Stimulated activated CD4-positive, alpha-beta T cell treated with anti-CD3 and anti-CD28 coated beads, Interleukin-15, amount 100 ng/mL, for 1 hour (primary cell): ENCODE measurements at places on chromosomes 5 and 9.

DNA sequence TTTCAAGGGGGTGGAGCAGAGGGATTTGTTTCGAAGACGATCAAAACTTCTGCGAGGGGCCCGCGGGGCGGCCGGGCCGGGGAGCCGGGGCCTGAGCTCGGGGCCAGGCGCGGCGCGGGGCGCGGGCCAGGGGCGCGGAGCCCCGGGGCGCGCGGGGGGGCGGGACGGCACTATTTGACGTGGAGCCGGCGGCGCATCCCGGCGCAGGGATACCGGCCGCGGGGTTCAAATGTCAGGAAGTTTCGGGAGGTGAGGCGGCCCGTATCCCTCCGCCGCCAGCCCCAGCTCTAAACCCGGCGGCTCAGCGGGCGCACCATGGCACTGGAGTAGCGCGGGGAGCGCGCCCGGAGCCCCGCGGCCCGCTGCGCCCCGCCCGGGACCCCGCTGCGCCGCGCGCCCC, at the start of gene LMX1B:
Gene LMX1B (plus strand): TSS at position 278 of the 400 bp plus-strand sequence. CDS start 522 bp downstream, outside the sequence.
- DNase-seq, result no peak

- no peak for DNase-seq
Observed at GRCh38 chr5:102809033-102809432, 53.9 kb downstream of the PAM start.

- DNase-seq, result no peak
Observed at GRCh38 chr5:104049752-104050151, 487.2 kb upstream of the NUDT12 start.

GRCh38 chr9:134648701-134649530, 7.3 kb downstream of the COL5A1 start:
- DNase-seq, result no peak

DNA sequence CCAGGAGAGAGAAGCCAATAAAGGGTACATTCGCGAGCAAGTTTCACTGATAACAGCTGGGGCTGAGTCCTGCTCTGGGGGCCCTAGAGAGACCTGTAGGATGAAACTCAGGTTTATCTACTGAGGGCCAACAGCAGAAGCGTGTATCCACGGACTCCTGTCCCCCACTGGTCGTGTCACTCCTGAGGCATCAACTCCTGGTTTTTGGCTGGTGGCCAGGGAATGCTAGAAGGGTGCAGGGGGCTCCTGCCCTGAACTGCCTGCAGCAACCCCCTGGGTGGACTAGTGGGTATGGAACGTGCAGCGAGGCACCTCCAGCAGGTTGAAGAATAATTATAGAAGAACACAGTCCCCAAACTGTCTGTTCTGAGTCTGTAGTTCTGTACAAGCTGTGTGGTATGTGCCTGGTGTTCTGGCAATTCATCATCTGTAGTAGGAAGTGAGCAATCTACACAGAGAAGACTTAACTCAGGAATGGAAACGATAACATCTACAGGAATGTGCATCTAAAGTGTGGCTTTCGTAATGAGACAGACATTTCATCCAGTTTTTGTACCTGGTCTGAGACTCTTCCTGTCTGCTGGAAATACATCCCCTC, 64.5 kb upstream of the GNA14 start:
- DNase-seq, result no peak

GRCh38 chr9:115084709-115085108, 33.2 kb downstream of the TNC start:
- DNase-seq, result no peak

GRCh38 chr9:121641224-121641611, 10.2 kb upstream of the DAB2IP start:
- DNase-seq, result no peak

DNA sequence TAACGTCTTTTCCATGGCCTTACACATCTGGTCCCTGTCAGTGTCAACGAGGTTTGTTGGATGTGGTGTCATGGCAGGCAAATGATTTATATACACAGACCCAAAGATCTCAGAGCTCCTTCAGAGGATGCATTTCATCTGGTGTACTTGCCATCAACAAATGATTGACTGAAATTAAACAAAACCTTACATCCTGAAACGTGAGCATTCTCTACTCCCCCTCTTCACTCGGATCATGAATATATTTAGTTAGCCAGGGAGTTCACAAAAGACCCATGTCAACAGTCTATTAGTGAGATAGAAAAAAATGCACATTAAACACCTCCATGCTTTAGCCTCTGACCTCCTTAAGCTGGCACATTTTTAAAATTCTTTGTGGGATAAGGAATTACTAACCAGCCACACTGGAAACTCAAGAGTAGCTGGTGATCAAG, 215.6 kb downstream of the EFNA5 start:
- DNase-seq, result no peak

GRCh38 chr5:91848453-91848852, 465.3 kb upstream of the ARRDC3 start:
- no peak for DNase-seq

DNA sequence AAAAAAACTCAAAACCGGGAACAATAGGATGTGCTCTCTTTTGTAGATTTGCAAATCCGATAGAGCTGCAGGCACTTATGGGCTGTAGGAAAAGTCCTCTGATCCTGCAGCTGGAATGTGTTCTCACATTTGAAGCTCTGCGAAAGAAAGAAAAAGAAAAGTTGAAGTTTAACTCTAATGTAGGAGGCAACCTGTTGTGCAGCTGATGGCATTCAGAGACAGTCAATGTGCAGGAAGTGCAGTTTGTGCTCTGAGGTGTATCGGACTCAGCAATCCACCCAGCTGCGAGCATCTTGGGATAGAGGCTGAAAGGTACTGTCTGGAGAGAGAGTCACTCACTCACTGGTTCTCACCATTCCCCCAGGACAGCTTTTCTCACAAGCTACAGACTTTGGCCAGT, 339.2 kb downstream of the AGTPBP1 start:
- no peak for DNase-seq

GRCh38 chr5:104111632-104112031, 549.0 kb upstream of the NUDT12 start:
- no peak for DNase-seq

GRCh38 chr5:1106385-1107166, 5.3 kb downstream of the SLC12A7 start:
- DNase-seq, result no peak

DNA sequence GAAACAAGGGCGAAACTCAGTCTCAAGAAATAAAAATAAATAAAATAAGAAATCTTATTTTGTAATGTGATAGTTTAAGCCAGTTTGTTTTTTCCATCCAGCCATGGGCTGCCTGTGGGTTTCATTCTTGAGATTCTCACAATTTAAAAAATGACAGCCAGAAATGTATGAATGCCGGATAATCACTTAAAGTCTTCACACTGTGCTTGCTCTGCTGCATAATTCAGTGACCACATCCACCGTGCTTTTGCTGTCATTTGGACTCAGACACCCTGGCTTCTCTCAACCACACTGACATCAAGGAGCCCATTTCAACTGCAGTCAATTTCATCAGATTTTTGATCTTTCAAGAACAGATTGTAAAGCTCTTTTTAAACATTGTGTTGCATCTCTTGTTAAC, 61.0 kb upstream of the DAPK1 start:
- DNase-seq, result no peak
